CD8-positive, alpha-beta T cell (primary cell): ENCODE measurements at places on chromosomes 5 and 9.
A peak's percentile ranks its signal among the peaks of the same experiment; 100 is the strongest.

- DNase-seq = peak; percentile 59
Measured at GRCh38 chr9:69919461-69920061, 98.9 kb downstream of the CFAP95 start.

GRCh38 chr5:66713998-66714397 lies 117.8 kb downstream of the MAST4 start:
- no peak for DNase-seq

- no peak for DNase-seq
Measured at GRCh38 chr5:139650031-139650688, 2.0 kb downstream of the CXXC5 start.

DNA sequence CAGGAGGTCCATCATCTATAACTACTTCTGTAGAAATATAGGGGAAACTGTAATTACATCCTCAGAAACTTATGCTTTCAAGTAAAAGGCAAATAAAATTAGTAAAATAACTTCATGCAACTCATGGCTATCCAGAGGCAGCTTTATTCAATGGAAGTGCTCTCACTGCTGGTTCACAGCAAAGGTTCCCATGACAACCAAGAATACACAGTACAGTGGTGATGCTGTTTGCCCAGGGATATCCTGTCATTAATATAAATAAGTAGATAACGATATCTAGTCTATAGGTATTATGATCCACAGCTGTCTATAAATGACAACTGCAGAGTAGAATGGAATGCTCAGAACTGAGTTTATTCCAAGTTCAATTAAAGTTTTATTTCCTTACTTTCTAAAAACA lies 390.3 kb downstream of the PDE4D start:
- DNase-seq = no peak

GRCh38 chr5:7845557-7845956 lies 5.4 kb downstream of the CFAP90 start:
- no peak for DNase-seq

DNA sequence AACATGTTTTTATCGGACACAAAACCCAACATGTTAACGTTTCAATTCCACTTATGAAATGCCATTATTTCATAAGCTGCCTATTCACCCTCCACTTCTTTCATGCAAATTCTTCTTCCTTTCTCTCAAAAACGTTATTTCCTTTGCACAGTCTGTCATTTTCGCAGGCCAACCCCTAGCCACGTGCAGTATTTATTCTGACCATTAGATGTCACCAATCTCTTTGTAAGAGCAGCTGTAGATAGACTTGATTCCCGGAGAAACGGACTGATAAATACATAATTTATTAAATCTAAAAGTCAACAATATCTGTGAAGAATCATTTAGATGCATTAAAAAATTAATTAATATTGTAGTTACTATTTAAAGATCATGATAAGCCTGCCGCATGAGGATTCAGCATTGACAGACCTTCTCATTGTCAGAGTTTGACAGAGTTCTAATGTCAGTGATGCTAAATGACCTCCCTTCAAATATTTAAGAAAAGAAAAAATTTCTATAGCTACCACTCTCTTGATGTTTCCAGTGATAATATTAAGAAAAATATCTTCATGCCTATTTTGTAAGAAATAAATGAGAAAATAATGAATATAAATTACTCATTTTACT lies 933.6 kb downstream of the CDH12 start:
- DNase-seq = no peak

DNA sequence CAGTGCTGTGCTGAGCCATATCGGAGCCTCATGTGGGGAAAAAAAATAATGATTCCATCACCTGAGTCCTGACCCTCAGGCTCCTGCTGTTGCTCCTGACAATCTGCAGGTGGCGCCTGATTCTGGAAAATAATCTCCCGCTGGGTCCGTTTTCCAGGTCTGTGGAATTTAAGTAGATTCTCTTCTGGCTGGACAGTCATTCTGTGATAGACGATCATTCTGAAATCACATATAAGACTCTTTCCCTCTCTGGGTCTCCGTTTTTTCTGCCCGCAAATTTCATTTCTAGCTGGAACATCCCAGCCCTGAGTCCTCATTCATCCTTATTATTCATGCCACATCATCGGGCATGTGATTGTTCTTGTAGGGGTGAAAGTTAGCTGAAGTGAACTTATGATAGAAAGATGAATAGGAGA lies 22.1 kb upstream of the STXBP1 start:
- peak; percentile 32 for DNase-seq

DNA sequence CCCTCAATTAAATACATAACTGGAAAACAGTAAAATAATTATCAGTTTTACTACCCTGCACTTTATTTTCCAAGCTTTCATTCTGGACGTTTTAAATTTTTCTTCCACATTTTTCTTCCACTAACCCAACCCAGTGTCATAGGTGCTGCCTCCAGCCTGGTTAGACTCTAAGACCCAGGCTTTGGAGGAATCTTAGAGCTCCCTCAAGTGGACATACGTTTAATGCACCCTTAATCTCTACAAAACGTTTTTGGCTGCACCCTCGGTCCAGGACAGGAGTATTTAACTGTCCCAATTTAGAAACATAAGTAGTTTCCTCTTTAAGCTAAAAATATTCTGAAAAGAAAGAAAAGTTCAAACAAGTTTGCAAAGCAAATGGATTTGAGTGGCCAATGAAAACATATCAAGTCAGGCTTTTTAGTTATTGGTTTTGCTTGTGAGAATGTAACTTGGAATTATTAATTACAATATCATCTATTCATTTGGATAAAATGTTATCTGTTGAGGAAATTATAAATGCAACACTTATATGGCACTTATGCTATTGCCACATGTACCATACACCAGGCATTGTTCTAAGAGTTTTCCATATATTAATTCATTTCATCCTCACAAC lies 38.9 kb downstream of the CDH6 start:
- DNase-seq = no peak
